Activated CD4-positive, alpha-beta T cell treated with anti-CD3 and anti-CD28 coated beads, Interleukin-2, amount 10 ng/mL, durations not matched to agents 7 days and 5 days (primary cell): ENCODE measurements at places on chromosomes 4 and X.

- peak; percentile 63 for DNase-seq
Measured at GRCh38 chrX:150546711-150547153, 21.7 kb upstream of the MTM1 start.

DNA sequence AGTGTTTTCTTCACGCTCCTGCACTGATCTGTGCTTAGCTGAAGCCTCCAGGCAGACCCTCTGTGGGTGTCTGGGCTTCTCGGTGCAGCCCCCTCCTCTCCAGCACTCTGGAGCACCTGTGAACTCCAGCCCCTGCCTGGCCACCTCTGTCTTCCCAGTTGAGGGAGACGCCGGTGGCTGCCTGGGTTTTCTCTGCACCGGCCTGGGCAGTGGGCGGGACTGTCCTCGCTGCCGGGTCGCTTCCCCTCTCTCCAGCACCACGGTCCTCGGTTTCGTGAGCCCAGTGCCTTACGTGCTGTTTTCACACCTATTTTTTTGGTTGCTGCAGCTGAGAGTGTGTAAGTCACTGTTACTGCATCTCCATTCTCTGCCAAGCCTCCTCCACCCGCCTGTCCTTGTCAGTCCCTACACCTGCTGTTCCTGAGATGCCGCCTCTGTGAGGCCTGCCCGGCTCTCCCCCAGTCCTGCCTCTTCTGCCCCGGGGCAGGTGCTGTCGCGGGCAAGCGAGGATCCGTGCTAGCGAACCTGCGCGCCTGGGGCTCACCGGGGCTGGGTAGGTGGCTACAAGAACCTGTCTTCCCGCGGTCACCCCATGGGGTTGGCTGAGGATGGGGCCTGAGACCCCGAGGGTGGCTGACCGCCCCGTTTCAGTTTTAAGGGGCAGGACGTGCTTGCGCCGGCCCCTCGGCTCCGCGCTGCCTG lies 2.4 kb upstream of the FGFRL1 start:
- DNase-seq, result peak; percentile 43

- no peak for DNase-seq
Measured at GRCh38 chr4:142121448-142122350, 485.3 kb downstream of the IL15 start.

GRCh38 chrX:2325076-2325784 lies 175.5 kb downstream of the DHRSX start:
- peak; percentile 7 for DNase-seq

- no peak for DNase-seq
Measured at GRCh38 chr4:138452826-138453225, 210.7 kb upstream of the SLC7A11 start.

DNA sequence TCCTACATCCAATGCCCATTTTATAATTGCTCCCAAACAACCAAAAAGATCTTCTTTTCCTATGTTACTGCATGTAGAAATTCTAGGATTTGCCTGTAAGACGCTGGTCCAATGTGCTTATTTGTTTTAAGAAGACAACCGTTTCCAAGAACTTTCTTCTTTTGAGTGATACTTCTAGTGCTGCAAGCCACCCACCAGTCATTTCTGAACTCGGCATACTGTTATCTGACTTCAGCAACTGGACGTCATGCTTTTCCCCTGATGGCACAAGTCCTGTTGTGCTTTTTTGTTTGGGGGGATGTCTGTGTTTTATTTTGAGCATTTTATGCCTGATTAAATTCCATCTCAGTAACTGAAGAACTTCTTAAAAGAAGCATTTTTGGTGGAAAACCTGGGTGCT lies 16.0 kb upstream of the RAP1GDS1 start:
- no peak for DNase-seq

DNA sequence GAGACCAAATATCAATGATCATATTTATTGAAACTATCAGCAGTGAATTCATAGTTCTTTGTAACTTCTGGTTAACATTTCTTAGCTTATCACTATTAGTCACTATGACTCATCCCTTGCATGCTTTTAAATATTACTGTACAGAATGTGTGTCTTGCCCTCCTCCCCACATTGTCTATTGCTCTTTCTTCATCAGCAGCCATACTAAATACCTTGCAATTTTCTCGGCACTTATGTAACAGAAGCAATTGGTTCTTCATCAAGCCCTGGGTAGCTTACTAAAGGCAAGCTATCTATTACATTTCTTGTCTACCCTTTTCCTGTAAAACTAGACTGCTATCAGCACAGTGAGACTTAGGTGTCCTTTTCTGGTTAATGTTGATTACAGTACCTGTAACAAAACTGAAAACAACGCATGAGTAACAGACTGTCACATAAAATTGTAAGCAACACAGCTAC lies 8.2 kb downstream of the KLHL4 start:
- DNase-seq, result no peak

DNA sequence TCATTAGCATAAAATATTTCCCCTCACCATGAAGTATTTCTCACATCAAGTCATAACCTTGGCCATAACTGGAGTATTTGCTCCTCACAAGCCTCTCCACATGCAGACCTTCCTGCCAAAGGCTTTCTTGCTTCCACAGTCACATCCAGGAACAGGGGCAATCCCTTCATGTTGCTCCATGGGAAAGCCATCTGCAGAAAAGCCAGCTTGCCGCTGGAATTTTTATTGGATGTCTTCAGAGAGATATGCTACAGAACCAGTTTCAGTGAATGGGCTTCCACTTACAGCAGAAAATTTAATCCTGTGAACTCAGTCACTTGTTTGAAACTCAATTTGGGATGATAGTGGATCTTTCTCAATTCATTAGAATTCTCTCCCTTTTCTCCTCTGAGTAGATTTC lies 3.2 kb upstream of the CDKN2AIP start:
- DNase-seq, result no peak

- no peak for DNase-seq
Measured at GRCh38 chr4:55358668-55359067, 12.6 kb downstream of the SRD5A3 start.

DNA sequence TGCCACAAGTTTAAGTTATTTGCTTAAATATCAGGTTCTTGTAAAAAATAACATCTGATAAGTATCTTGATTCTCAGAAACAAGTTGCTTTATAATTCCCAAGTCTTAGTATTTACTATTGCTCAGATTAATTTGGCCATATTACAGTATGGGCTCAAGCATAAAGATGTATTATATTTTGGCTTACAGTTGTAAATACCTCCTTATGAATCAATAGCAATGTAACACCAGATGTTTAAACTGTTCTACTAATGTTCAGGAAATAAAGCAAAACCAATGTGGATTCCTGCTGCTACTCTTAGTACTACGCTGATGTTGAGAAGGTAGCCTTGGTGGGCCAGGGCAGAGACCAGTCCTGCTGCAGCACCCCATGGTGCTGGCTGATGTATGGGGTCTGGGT lies 102.7 kb downstream of the MGST2 start:
- DNase-seq, result no peak

- no peak for DNase-seq
Measured at GRCh38 chr4:43853565-43854264, 594.9 kb downstream of the KCTD8 start.

DNA sequence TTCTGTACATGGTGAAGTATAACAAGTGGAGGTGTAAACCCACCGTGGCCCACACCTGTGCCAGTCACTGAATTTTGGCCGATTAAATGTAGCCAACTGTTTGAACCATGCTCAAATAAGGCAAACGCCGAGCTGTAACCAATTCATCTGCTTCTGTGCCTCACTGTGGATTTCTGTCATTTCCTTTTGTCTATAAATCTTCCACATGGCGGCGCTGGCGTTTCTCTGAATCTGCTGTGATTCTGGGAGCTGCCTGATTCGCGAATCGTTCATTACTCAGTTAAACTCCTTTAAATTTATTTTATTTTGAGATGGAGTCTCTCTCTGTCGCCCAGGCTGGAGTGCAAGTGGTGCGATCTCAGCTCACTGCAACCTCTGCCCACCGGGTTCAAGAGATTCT lies 19.2 kb downstream of the SUPT20HL2 start:
- peak; percentile 49 for DNase-seq

DNA sequence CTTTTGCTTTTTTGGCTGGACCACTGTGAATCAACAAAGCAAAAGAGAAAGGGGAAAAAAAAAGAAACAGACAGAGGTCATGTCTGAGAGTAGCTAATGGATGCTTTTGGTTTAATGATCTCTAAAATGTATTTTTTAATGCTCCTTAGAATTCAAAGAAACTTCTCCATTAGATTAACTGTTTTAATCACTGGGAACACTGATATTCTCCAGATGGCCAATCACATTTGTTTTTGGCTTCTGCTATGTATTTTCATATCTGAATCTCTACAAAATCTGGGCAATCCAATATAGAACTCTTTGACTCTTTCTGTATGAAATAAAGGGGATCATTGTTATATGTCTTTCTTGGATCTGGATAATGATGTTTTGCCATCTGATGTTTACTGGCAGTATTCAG lies 278.2 kb downstream of the ADGRL3 start:
- no peak for DNase-seq

DNA sequence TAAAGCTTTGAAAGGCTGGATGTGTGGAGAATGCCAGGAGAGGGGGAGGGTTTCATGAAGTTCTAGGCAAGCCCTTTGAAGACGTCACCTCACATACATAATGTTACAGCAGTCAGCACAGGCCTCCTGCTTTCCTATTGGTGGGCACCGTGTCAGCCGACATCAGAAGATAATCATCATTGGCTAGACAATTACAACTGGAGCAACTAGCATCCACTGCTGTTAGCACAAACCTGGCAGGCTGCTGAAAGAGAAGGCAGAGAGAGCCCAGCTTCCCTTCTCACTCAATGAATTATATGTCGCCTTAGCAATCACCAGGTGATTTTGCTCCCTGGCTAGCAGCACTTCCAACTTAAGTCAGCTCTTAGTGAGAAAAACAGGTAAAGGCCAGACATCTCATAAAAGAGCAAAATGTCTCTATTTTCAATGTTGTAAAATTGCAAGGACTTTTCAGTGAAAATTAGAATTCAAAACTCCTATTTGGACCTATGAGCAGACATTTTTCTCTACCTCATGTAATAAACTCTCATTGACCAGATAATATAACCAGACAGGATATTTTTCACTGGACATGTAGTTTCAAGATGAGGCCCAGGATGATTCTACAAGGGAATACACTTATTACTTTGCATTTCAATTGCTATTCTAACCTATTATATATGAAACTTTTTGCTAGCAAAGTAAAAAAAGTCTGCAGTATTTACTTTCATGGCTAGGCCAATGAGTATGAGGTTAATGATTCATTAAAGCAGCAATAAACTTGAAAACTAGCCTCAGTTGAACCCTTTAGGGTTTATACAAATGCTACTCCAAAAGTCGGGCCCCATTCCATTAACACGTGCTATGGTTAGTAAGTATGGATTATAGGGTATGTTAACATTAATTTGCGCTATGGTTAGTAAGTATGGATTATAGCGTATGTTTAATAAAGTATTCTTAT lies 4.3 kb downstream of the ELOVL6 start:
- peak; percentile 86 for DNase-seq

- DNase-seq, result no peak
Measured at GRCh38 chrX:2540426-2540947, 39.7 kb upstream of the DHRSX start.

DNA sequence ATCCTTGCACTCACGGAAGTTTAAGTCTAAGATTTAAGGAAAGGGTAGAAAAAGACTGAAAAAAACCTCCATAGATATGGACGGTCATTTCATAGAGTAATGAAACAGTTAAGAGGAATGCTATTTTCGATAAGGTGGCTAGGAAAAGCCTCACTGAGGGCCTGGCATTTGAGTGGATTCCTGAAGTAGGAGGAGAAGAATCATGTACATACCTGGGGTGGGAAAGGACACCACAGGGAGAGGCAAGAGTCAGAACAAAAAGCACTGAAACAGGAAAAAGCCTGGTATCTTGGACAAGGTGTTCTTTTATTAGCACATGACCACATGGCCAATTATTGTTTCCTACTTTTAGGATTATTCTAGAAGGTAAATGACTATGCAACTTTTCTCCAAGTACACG lies 547.2 kb upstream of the DIPK2B start:
- no peak for DNase-seq

DNA sequence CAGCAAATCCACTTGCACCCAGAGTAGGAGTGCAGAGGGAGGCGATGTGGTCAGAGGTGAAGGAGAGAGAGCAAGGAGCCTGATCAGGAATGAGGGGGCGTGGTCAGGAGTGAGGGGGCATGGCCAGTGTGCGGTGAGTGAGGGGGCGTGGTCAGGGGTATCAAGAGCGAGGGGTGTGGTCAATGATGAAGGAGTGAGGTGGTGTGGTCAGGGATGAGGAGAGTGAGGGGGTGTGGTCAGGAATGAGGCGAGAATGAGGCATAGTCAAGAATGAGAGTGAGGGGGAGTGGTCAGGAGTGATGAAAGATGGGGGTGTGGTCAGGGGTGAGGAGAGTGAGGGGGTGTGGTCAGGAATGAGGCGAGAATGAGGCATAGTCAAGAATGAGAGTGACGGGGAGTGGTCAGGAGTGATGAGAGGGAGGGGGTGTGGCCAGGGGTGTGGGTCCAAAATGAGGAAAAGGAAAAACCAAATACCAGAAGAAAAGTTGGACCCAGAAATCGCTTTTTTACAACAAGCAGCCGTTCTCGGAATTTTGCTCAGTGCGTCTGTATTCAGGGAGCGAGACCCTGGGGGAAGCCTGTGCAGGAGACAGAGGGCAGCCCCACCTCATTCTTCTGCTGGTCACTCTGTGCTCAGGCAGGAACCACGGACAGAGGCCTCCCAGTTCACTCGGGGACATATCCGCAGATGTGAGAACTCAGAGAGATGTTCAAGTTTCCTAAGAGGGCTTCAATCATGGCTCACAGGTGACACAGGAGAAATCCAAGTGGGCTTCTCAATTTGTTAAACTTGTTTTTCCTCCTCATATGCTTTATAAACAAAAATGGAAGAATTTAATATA lies 47.5 kb downstream of the MAGEA1 start:
- DNase-seq, result no peak

DNA sequence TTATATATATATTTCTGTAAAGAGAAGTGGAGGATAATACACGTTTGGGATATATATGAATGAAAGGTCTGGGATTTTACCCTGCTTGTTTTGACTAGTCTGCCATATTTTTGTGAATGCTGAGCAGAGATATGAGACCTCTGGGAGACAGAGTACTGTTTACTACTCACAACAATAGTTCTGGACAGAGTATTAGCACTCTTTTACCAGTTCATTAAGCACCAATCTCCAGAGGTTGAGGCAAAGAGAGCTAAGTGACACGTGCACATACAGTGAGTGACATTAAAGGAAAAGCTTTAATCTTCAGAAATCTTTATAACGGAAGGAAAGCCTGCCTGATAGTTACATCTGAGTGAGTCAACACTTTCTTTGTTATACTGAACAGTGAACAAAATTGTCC lies 1452.7 kb upstream of the TENM3 start:
- no peak for DNase-seq

GRCh38 chr4:189530848-189531247 lies 409.8 kb upstream of the FRG1 start:
- DNase-seq, result no peak

DNA sequence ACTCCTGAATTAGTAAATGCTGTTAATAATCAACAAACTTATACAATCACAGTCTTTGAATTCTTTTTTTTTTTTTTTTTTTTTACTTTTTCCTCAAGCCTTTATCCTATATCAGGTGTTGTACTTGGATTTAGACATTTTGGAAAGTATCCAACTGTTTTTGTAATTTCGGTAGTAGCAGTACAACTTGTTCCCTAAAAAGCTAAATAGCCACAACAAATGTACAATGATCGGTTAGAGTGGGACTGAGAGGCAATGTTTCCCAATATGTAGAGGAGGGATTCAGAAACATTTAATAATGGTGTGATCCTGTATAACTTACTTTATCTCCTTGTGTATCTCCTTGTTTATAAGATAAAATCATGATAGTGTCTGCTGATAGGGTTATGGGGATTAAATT lies 343.1 kb downstream of the GRID2 start:
- DNase-seq, result no peak

GRCh38 chr4:79585330-79585729 lies 177.3 kb upstream of the GK2 start:
- DNase-seq, result no peak

GRCh38 chr4:145154573-145154972 lies 25.8 kb downstream of the OTUD4 start:
- no peak for DNase-seq
